KG1 (cell line): ENCODE measurements at places on chromosomes 5 and 9.

DNA sequence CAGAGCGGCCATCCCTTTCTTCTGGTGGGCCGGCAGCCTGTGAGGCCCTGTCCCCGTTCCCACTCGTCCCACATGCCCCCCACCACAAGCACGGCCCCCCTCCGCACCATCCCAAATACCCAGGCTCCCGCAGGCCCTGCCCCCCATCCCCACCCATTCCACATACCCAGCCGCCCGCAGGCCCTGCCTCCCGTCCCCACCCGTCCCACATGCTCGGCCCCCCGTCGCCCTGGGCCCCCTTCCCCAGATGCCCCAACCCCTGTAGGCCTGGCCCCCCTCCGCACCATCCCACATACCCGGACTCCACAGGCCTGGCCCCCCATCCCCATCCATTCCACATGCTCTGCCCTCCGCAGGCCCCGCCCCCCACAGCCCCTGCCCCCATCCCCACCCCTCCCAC is 11.5 kb downstream of the SLC6A19 start:
- no peak for DNase-seq

DNA sequence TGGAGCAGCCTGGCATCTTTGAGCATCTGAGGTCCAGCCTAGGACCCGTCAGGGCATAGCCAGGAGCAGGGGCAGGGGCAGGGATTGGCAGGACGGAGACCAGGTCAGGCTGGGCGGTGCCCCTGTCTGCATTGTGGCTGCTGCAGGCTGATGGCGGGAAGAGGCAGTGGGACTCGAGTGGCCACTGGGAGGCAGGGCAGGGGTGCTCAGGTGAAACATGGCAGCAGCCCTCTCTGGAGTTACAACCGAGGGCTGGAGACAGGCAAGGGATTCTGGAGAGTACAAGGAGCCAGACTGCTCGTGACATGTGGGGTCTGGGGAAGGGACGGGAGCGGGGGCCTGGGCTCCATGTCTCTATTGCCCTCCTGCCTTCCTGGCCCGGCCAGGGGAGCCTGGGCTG is 97.4 kb upstream of the RAPGEF1 start:
- no peak for DNase-seq

- DNase-seq, result no peak
These were observed 12.1 kb downstream of the ZBTB34 start for GRCh38 chr9:126872516-126872915.

DNA sequence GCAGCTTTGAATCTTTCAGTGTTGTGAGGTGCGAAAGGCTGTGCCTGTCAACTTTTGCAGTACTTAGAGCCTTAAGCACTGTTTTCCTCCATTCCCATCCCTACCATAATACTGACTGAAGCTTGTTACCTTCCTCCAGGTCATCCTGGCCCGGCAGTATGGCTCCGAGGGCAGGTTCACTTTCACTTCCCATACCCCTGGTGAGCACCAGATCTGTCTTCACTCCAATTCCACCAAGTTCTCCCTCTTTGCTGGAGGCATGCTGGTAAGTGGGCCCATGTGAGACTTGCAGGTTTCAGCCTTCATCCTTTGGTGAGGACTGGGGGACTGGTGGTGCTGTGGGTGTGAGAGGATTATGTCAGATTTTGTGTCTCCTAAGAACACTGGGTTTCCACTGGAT is 1.5 kb downstream of the TMED9 start:
- DNase-seq, result no peak

- DNase-seq, result no peak
These were observed 31.4 kb downstream of the HMGCR start for GRCh38 chr5:75368391-75368790.

DNA sequence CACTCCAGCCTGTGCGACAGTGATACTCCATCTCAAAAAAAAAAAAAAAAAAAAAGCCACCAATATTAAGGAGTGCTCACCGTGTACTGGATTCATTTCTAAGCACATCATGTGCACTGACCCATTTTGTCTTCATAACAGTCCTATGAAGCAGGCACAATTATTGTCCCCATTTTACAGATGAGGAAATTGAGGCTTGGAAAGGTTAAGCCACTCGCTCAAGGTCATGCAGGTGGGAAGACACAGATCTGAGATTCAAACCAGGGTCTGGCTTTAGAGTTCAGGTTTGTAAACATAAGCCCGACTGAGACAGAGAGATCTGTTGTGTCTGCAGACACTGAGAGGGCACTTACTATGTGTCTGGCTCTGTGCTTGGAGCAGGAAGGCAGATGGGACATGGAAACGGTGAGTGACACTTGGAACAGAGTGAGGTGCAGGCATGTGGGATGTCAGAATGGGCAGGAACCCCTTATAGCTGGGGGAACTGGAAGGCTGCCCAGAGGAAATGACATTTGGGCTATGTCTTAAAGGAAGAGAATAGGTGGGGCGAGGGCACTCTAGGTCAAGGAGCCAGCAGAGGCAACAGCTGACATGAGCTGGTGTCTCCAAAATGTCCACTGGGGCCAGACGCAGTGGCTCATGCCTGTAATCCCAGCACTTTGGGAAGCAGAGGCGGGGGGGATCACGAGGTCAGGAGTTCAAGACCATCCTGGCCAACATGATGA is 69.9 kb downstream of the STK10 start:
- DNase-seq, result no peak

DNA sequence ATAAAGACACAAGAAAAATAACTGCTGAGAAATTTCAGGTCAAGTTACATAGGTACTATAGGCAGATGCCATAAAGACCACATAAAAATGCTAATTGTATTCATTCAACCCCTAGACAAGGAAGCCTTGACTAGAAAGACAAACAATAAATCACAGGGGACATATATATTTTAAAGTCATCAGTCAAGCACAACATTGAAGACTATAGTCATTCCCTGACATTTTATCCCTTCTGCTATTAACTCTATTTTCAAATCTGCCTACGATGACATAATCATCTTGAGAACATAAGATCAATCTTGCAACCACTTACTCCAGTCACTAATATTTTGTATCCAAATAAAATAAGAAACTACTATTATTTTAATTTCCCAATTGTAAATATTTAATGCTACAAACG is 38.3 kb downstream of the FAM13B start:
- DNase-seq, result no peak

- DNase-seq, result no peak
These were observed 109.3 kb downstream of the MUSK start for GRCh38 chr9:110777876-110778215.

GRCh38 chr9:129383019-129383560 is 205.0 kb upstream of the IER5L start:
- no peak for DNase-seq

GRCh38 chr5:55363856-55364255 is 56.1 kb downstream of the MTREX start:
- no peak for DNase-seq

- no peak for DNase-seq
These were observed 26.9 kb downstream of the RAPGEF1 start for GRCh38 chr9:131713016-131713415.

- no peak for DNase-seq
These were observed 63.0 kb downstream of the GDNF start for GRCh38 chr5:37776826-37777225.

GRCh38 chr5:112121258-112121657 is 297.8 kb downstream of the EPB41L4A start:
- DNase-seq, result no peak

GRCh38 chr5:103364074-103364473 is 105.5 kb downstream of the MACIR start:
- no peak for DNase-seq

DNA sequence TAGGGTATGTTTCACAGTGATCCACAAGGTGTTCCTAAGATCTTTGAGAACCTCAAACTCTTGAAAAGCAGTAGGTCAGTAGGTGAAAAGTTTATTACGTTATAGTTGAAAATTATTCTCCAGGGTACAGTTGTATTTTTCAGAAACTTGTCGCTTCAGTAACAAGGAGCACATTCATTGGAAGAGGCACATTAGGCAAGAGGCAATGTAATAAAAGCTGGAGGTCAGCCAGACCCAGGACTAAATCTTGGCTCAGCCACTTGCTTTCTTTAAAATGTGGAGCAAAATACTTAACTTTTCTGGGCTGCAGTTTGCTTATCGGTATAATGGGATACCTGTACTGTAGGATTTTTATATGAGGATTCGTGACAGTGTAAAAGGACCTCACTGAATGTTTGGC is 45.6 kb downstream of the TLE4 start:
- no peak for DNase-seq

- no peak for DNase-seq
These were observed 568.9 kb downstream of the CCDC171 start for GRCh38 chr9:16121601-16122286.

GRCh38 chr5:107099506-107099905 is 571.2 kb downstream of the EFNA5 start:
- DNase-seq, result no peak

- DNase-seq, result peak; percentile 23
These were observed 131.9 kb upstream of the ANKH start for GRCh38 chr5:15003511-15003920.

- no peak for DNase-seq
These were observed 75.6 kb downstream of the C7 start for GRCh38 chr5:40984884-40985283.

- DNase-seq, result no peak
These were observed 99.9 kb upstream of the ZNF618 start for GRCh38 chr9:113776194-113776593.

DNA sequence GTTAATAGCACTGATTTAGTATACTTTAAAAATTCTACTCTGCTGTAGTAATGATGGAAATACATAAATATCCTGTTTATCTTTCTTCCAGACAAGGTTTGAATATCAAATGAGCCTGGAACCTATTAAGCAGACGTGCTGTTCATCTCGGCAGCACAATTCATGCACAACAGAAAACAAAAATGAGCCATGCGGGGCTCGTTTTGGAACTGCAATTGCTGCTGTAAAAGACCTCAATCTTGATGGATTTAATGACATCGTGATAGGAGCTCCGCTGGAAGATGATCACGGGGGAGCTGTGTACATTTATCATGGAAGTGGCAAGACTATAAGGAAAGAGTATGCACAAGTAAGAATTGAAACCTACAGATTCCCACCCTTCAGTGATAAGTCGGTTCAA is 79.1 kb upstream of the ITGA2 start:
- no peak for DNase-seq

DNA sequence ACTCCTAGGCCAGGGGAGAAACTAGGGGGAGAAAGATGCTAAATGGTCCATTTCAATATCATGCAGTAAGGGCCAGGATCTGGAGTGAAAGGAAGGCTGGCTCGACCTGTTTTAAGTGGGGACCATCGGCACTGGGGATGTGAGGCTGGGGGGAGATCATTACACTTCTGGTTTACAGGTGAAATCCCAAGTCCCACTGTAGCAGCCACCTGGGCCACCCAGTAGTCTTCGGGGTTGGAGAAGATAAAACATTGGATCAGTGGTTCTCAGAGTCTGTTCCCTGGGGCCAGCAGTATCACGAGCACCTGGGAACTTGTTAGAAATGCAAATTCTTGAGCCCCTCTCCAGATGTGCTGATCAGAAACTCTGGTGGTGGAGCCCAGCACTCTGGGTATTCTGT is 111.3 kb upstream of the ALDH1B1 start:
- no peak for DNase-seq

DNA sequence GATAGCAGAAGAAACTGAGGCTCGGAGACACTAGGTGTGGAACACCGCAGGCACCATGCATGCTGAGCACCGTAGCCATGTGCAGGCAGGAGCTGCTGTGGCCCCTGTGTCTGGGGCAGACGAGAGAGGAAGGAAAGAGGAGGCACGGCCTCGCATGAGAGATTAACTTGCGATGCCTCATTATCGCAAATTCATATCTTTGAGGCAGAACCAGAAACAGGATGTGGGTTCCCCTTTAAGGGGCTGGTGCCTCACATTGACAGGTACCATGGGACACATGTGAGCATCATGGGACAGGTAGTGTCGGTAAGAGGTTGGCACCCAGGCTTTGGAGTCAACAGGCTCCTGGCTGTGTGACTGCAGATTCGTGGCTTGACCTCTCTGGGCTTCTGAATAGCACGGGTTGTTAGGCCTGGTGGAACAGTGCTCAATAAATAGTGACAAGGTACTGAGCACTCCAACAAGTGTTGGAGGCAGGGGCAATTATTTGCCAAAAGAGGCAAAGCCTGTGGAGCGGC is 40.8 kb downstream of the NAIF1 start:
- DNase-seq, result peak; percentile 66

- no peak for DNase-seq
These were observed 114.8 kb downstream of the HSD17B3 start for GRCh38 chr9:96187151-96187555.

DNA sequence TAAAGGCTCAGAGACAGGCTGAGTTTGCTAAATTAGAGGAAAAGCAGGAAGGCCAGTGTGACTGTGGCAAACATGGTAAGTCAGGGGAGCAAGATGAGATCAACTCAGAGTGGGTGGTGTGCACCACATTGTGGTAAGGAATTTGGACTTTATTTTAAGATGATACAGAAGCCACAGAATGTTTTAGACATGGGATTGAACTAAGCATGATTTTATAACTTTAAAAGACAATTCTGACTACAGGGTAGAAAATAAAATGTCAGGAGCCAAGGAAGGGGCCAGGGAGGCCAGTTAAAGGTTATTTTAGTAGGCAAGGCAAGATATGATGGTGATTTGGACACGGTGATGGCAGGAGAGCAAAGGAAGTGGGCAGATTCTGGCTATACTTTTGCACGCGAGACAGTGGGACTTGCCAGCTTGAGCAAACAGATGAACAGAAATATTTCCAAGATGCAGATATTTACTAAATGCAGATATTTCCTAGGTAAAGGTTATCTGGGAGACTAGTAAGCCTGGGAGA is 53.9 kb downstream of the TSSK1B start:
- no peak for DNase-seq

DNA sequence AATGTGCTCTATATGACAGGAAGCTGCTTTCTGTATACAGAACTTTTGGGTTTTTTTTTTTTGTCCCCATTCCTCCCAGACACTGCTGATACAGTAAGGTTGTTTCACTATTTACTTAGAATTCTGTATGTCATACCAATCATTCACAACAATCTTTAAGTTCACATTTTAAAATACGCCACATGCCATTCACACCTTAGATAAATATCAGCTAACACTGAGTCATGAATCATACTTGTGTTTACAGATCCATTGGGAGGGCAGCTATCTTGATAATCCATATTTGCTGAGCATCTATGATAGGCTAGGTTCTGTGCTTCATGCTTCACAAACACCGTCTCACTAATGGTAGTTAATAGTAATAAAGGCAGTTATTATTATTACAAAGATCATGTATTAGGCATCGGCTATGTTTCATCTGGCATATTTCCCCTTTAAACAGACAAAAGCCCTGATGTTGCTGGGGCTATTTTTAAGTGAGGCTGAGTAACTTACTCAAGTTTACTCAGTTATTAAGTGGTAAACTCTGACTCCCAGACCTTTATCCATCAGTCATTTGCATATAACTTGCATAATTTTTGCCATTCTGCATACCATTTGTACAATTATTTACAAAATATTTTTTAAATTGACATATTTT is 152.2 kb upstream of the HMHB1 start:
- no peak for DNase-seq

DNA sequence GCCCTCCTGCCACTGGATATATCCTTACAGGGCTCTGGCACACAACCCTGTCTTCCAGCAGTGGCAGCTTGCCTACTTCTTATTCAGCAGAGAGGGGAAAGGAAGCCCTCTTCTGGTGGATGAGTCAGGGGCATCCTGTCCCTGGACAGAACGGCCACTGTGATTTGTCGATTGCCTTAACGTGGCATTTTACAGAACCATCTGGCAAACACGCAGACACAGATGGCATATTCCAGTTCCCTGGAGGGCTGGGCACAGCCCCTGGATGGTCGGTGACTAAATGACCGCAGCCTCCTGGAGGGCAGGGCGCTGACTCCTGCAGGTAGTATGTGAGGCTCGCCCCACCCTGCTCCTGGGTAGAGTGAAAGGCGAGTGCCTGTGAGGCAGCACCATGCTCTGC is 62.1 kb downstream of the DCP2 start:
- DNase-seq, result no peak

GRCh38 chr9:104856413-104856941 is 71.5 kb downstream of the ABCA1 start:
- DNase-seq, result no peak
